ENCODE measurements at places on chromosomes 7 and 10.
A peak's percentile ranks its signal among the peaks of the same experiment; 100 is the strongest.

DNA sequence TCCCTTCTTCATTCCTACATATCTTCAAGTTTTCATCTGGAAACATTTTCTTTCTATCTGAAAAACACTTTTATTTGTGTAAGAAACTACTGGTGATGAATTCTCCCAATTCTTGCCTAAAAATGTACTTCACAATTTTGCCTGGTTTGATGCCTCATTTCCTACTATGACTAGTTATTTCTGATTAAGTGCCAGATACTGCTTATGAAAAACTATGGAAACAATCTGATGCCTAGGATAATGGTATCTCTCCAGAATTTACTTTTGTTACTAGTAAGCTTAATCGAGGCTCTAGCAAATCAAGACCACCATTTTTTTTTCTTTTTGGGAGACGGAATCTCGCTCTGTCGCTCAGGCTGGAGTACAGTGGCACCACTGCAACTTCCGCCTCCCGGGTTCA, 31.3 kb downstream of the CACUL1 start:
- no peak for DNase-seq

DNA sequence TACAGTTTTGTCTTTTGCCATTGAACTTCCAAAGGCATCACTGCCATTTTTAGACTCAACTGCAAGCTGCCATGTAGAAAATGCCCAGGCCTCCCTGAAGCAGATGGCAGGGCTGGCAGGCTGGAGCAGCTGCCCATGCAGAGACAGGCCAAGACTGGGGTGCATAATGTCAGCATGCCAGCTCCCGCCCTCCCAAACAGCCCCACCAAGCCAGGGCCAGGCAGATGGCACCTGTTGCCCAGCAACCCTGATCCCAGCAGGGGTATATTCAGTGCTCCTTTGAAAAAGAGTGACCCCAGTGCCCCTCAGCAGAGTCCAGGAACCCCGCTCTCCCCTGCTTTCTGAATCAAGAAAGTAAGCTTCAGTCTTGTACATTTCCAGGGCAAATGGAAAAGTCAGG, 32.6 kb downstream of the VSTM4 start:
- peak; percentile 86 for DNase-seq

GRCh38 chr10:79444199-79445119, 965 bp downstream of the ZCCHC24 start:
- DNase-seq: peak; percentile 64

GRCh38 chr7:139058943-139059342, 23.1 kb upstream of the ZC3HAV1L start:
- DNase-seq: no peak

DNA sequence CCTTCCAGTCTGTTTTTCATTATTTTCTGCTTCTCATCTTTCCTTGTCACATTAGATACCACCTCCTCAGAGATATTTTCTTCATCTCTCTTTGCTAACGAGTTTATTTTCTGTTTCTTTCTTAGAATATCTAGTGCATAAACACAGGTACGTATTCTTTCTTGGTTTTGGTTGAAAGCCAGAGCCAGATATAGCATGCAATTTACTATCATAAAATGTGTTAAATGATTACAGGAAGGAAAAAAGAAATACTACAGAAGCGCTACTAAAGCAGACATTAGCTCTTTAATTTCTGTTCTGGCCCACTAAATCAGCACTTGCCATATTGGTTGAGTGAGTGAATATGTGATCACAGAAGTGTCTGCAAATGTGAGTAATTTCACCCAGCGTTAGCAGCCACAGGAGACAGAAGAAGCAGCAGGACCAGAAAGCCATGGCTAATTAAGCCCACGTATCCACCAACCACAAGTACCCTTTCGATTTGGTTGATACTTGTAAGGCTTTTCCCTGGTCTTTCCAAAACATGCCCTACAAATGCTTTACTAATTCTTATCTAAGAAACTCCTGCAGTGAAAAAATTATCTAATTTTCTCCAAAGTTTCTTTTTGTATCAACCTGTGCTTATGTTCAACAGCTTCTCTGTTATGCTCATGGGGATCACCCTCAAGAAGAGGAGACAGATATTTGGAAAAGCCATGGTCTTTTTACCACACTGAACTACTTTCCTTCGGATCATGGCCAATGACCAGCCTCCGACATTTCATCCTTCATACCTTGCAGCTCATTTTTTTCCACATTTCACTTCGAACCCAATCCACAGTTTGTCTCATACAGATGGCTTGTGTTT, 23.1 kb upstream of the MACC1 start:
- DNase-seq: peak; percentile 26
